Small intestine (tissue), 16 donors: ENCODE measurements at places on chromosomes 7 and 10. TPM values are rescaled to one million over a fixed set of nuclear protein-coding genes. Genes with fewer than 3 reads are reported as not detected.

The RNF133 gene
- 0.04 TPM for polyA plus RNA-seq

The NACAD gene
- polyA plus RNA-seq: 1.6 TPM

The MKX gene
- not detected for polyA plus RNA-seq

The SPDYE18 gene
- 1.3 TPM for polyA plus RNA-seq

The PLXDC2 gene
- 5.9 TPM for polyA plus RNA-seq

The AKR1D1 gene
- 24.9 TPM for polyA plus RNA-seq

The IL6 gene
- 4.9 TPM for polyA plus RNA-seq
